ENCODE measurements at places on chromosomes 5 and 9. TPM values are rescaled to one million over a fixed set of nuclear protein-coding genes. Genes with fewer than 3 reads are reported as not detected.

DNA sequence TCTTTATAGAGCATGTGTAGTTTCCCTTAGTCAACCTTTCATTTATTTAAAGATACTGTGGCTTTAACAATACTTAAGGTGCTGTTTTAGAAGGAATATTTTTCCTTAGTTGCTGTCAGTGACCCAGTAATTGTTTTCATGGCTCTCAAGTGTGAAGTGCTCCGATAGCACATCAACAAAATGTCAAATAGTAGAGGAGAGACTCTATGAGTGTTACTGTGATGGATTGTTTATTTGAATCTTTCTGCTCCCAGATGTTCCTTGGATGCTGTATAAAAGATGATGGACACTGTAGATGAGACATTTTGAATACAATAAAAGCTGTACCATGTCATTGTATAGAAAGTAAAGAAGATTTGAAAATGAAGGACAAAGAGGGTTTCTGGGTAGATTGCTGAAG, 1185.7 kb upstream of the C9orf72 start:
- H3K36me3 ChIP-seq = no peaks in the 10 kb centered on the region
- no peak overlapping the region for H3K4me3 ChIP-seq
- H3K4me1 ChIP-seq = no peaks in the 10 kb centered on the region

DNA sequence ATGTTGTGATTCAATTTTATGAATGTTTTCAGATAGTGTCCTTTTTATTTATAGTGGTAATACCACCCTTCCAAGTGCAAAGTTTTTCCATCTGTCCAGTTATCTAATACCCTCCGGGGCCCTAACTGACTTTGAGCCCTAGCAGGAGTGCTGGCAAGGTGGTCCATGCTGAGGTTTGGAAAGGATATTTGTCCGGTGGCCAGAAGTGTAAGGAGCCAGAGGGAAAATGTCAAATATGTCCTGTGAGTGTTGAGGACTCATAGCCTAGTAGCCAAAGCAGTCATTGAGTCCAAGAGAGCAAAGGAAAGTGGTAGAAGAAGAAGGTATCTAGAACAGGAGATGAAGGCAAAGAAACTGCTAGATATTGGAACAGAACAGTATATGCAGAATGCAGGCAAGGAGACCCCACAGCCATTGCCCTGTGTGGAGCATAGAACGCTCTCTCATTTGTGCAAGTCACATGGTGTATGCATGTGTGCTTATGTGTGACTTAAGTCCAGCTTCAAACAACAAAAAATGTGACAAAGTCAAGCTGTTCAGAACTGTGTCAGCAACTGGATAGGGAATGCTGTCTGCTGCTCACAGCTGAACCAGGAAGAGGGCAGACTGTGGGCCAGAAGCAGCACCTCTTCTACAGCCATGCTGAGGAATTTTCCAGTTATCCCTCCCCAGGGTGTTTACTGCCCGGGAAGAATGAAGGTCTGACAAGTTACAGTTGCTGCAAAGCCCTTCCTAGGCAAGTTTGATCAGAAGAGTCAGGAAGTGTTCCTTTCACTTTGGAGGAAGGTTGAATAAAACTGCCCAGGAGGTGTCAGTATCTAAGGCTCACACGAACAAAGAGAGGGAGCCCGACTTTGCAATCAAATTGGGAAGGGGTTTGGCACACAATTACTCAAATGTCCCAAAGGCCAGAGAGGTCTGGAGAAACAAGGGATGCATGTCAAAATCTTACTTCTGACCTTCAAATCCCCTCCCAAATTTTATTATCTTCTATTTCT, 463.3 kb upstream of the DMAC1 start:
- no peak for DNase-seq
- no peaks in the 10 kb centered on the region for H3K27me3 ChIP-seq
- H3K4me1 ChIP-seq = no peaks in the 10 kb centered on the region
- no peak overlapping the region for H3K27ac ChIP-seq
- H3K36me3 ChIP-seq = no peaks in the 10 kb centered on the region

PCSK5 gene
- 3.5 TPM for total RNA-seq

GRCh38 chr5:137615171-137615775, 116.1 kb upstream of the SPOCK1 start:
- H3K27me3 ChIP-seq = peaks cover 6% of the 10 kb centered on the region
- no peak overlapping the region for H3K4me3 ChIP-seq
- DNase-seq = no peak

- H3K4me1 ChIP-seq = no peaks in the 10 kb centered on the region
- H3K27me3 ChIP-seq = no peaks in the 10 kb centered on the region
- no peaks in the 10 kb centered on the region for H3K36me3 ChIP-seq
- no peak overlapping the region for H3K27ac ChIP-seq
- H3K4me3 ChIP-seq = no peak overlapping the region
Measured at GRCh38 chr5:98454904-98455303, 318.6 kb upstream of the RGMB start.

BTNL8 gene
- not detected for total RNA-seq

DNA sequence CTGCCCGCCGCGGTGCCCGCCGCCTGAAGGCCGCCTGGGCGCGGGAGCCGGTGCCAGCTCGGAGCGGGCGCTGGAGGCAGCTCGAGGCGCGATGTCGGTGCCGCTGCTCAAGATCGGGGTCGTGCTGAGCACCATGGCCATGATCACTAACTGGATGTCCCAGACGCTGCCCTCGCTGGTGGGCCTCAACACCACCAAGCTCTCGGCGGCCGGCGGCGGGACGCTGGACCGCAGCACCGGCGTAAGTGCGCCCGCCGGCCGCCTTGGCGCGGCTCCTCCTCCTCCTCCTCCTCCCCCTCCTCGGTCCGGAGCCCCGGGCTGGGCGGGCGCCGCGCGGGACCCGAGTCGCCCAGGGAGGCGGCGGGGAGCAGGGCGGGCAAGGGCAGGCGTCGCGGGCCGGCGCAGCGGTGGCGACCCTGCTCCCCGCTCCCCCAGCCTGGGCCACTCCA, 455 bp downstream of the OLFM1 start:
- no peak overlapping the region for H3K4me3 ChIP-seq
- H3K4me1 ChIP-seq = peaks cover 3% of the 10 kb centered on the region
- H3K27ac ChIP-seq = no peak overlapping the region
- H3K36me3 ChIP-seq = no peaks in the 10 kb centered on the region
- DNase-seq = no peak
- H3K27me3 ChIP-seq = peaks cover 36% of the 10 kb centered on the region

- H3K27me3 ChIP-seq = no peaks in the 10 kb centered on the region
- H3K27ac ChIP-seq = no peak overlapping the region
Measured at GRCh38 chr5:110341836-110342235, 384.6 kb downstream of the TMEM232 start.

DNA sequence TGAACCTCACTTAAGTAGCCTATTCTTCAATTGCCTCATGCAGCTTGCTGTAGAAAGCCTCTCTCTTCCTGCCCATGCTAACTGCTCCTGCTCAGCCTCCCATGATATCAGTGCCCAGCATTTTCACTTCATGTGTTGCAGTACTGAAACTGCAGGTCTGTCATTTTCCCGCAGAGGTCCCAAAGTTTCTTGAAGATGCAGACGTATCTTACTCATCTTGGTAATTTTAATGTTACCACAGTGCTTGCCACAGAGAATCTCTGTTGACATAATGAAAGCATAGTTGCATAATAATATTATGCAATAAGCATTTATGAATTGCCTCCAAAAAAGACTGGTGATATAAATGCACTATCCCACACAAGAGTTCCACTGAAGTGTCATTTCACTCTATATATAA, 561.1 kb upstream of the DAP start:
- no peak for DNase-seq
- H3K27ac ChIP-seq = no peak overlapping the region
- H3K27me3 ChIP-seq = no peaks in the 10 kb centered on the region
- H3K36me3 ChIP-seq = no peaks in the 10 kb centered on the region
- H3K4me3 ChIP-seq = no peak overlapping the region
- H3K4me1 ChIP-seq = no peaks in the 10 kb centered on the region

GRCh38 chr5:145752947-145753346, 82.2 kb downstream of the PRELID2 start:
- no peaks in the 10 kb centered on the region for H3K36me3 ChIP-seq
- H3K4me3 ChIP-seq = no peak overlapping the region
- no peaks in the 10 kb centered on the region for H3K4me1 ChIP-seq
- H3K27ac ChIP-seq = no peak overlapping the region
- no peak for DNase-seq
- no peaks in the 10 kb centered on the region for H3K27me3 ChIP-seq

APBA1 gene
- 0.13 TPM for total RNA-seq

- DNase-seq = no peak
- H3K4me1 ChIP-seq = peaks cover 28% of the 10 kb centered on the region
- no peak overlapping the region for H3K4me3 ChIP-seq
- H3K27me3 ChIP-seq = peaks cover 29% of the 10 kb centered on the region
Measured at GRCh38 chr9:114499941-114500696, 5.2 kb downstream of the WHRN start.

GAS1 gene
- 0.18 TPM for total RNA-seq

DBN1 gene
- total RNA-seq = 92.9 TPM

NTRK2 gene
- total RNA-seq = 0.05 TPM

GRCh38 chr5:554284-554988, 30.2 kb upstream of the SLC9A3 start:
- no peak overlapping the region for H3K27ac ChIP-seq
- H3K4me3 ChIP-seq = no peak overlapping the region
- peaks cover 17% of the 10 kb centered on the region for H3K27me3 ChIP-seq
- H3K36me3 ChIP-seq = no peaks in the 10 kb centered on the region
- H3K4me1 ChIP-seq = no peaks in the 10 kb centered on the region

GRCh38 chr5:72612810-72613209, 105.6 kb upstream of the ZNF366 start:
- no peaks in the 10 kb centered on the region for H3K36me3 ChIP-seq
- no peak overlapping the region for H3K4me3 ChIP-seq
- no peaks in the 10 kb centered on the region for H3K4me1 ChIP-seq
- no peak for DNase-seq
- peaks cover 4% of the 10 kb centered on the region for H3K27me3 ChIP-seq
- H3K27ac ChIP-seq = no peak overlapping the region

DNA sequence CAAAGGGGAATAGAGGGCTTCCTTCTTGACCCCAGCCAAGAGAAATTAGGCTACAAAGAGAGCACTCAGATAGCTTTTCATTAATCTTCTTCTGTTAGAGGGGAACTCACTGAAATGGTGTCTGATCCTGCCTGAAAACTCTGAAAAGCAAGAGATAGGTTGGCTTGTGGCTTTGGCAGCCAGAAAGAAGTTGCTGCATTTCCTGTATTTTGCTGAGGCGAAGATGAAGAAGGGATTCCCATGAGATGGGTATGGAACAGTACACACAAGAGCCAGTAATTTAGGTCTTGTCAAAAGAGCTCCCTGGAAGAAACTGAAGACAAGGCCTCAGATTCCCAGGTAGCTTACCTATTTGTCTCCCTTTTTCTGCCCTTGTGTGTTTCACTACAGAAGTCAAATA, 120.9 kb upstream of the TARS1 start:
- H3K36me3 ChIP-seq = no peaks in the 10 kb centered on the region
- DNase-seq = no peak
- H3K27ac ChIP-seq = no peak overlapping the region
- no peaks in the 10 kb centered on the region for H3K27me3 ChIP-seq
- H3K4me1 ChIP-seq = no peaks in the 10 kb centered on the region

DNA sequence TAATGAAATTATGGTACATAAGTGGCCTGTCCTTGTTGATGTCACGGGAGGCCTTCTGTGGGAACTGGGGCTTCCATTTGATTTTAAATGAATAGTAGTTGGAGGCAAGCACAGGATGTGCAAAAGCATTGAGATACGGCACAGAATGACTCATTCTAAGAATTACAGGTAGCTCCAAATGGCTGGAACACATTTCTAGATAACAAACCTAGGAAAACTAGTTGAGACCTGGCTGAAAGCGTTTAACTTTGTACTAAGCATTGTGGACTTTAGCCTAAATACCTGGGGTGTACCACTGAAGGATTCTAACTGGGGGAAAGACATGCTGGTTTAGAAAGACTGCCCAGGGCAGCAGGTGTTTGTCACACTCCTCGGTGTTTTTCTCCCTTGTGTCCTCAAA, 9.4 kb downstream of the SKP2 start:
- peaks cover 18% of the 10 kb centered on the region for H3K4me1 ChIP-seq
- no peak overlapping the region for H3K4me3 ChIP-seq
- DNase-seq = no peak
- no peaks in the 10 kb centered on the region for H3K27me3 ChIP-seq
- H3K27ac ChIP-seq = no peak overlapping the region

TLR4 gene
- total RNA-seq = 0.16 TPM

GRCh38 chr9:76528056-76528455, 69.1 kb downstream of the GCNT1 start:
- peaks cover 4% of the 10 kb centered on the region for H3K4me1 ChIP-seq
- peaks cover 1% of the 10 kb centered on the region for H3K36me3 ChIP-seq
- no peak overlapping the region for H3K4me3 ChIP-seq
- peaks cover 2% of the 10 kb centered on the region for H3K27me3 ChIP-seq
- DNase-seq = no peak
- no peak overlapping the region for H3K27ac ChIP-seq

GRCh38 chr5:120134944-120135343, 329.2 kb upstream of the PRR16 start:
- no peak overlapping the region for H3K4me3 ChIP-seq
- DNase-seq = no peak
- no peaks in the 10 kb centered on the region for H3K27me3 ChIP-seq
- H3K4me1 ChIP-seq = no peaks in the 10 kb centered on the region
- no peaks in the 10 kb centered on the region for H3K36me3 ChIP-seq

GRCh38 chr9:124500028-124500795, 7.0 kb downstream of the NR5A1 start:
- no peak overlapping the region for H3K27ac ChIP-seq
- H3K4me3 ChIP-seq = no peak overlapping the region
- H3K4me1 ChIP-seq = peaks cover 26% of the 10 kb centered on the region
- peaks cover 17% of the 10 kb centered on the region for H3K27me3 ChIP-seq

GRCh38 chr5:5523066-5523505, 100.6 kb downstream of the ICE1 start:
- peak overlapping the region; percentile 57 for H3K4me3 ChIP-seq
- peak overlapping the region; percentile 88 for H3K27ac ChIP-seq
- peak; percentile 60 for DNase-seq
- peaks cover 30% of the 10 kb centered on the region for H3K36me3 ChIP-seq
- H3K4me1 ChIP-seq = peaks cover 21% of the 10 kb centered on the region
- no peaks in the 10 kb centered on the region for H3K27me3 ChIP-seq

DNA sequence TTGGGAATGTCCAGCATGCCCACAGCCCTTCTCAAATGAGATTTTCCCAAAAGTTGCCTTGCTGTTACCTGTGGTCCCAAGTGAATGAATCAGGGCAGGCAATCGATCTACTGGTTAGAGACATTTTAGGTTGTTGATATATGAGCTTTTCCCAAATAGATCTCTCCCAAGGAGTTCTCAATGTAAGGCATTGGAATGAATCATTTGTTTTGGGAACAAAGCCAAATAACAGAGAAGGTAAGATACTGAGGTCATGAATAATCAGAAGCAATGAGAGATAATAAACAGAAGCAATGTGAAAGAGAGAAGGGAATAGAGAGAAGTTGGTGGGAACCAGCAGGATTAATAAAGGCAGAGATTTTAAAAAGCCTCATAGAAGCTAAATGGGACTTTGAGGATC, 93.6 kb upstream of the FER start:
- H3K36me3 ChIP-seq = no peaks in the 10 kb centered on the region
- no peak for DNase-seq
- no peaks in the 10 kb centered on the region for H3K4me1 ChIP-seq
- H3K27ac ChIP-seq = no peak overlapping the region
